ENCODE measurements at places on chromosomes 7 and 10. TPM values are rescaled to one million over a fixed set of nuclear protein-coding genes. Genes with fewer than 3 reads are reported as not detected.

Gene SHTN1
- not detected for total RNA-seq

Gene PURB
- 7.3 TPM for total RNA-seq

Gene C10orf90
- total RNA-seq = not detected

Gene NOS3
- 62.5 TPM for total RNA-seq

DNA sequence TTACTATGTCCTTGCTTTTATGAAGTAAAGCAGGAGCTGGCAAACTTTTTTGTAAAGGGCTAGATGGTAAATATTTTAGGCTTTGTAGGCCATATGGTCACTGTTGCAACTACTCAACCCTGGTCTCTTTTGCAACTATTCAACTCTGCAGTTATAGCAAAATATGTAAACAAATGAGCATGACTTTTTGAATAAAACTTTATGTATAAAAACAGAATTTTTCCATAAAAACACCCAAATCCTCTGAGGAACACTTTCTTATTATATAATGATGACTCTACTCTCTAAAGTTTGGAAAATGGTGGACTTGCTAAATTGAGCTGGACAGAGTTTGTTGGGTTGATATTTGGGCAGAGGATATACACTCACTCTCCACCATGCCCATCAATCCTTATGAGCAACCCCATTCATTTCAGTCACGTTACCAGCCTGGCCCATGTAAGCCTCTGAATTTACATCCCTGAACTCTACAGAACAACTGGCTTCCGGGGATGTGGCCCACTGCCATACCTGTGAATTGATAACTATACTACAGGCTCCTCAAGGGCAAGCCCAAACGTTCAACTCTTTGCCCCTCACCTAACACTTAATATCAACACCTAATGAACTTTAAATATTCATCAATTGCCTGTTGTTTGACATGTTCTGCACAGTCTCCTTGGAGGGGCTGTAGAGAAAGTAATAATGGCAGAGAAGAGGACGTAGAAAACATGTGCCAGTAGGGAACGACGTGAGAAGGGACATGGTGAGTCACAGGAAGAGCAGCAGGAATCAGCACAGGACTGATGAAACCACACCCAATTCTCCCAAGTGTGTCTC, 37.6 kb downstream of the SGMS1 start:
- H3K4me3 ChIP-seq = no peak overlapping the region
- DNase-seq = no peak
- H3K27ac ChIP-seq = no peak overlapping the region
- no peaks in the 10 kb centered on the region for H3K4me1 ChIP-seq
- H3K36me3 ChIP-seq = no peaks in the 10 kb centered on the region

DNA sequence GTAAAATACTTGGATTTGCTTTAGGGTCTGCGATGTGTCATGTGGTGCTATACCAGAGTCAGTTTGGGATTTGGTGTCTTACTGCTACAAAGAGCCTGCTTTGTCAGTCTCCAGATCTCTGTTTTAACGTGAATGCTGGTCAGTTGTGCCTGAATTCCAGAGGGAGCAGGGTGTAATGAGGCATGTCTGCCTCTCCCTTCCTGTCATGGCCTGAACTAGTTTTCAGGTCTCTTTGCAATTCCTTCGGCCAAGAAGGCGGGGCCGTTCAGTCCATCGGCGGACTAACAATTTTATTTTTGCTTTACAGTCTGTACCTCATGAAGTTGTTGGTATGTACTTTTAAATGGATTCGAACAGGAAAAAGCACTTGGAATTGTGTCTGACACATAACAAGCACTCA, 465.1 kb upstream of the ADARB2 start:
- DNase-seq = no peak

Measured in Karpas-422 (cell line).